Natural killer cell (primary cell): ENCODE measurements at places on chromosomes 2 and 18. TPM values are rescaled to one million over a fixed set of nuclear protein-coding genes. Genes with fewer than 3 reads are reported as not detected.
A peak's percentile ranks its signal among the peaks of the same experiment; 100 is the strongest.

DNA sequence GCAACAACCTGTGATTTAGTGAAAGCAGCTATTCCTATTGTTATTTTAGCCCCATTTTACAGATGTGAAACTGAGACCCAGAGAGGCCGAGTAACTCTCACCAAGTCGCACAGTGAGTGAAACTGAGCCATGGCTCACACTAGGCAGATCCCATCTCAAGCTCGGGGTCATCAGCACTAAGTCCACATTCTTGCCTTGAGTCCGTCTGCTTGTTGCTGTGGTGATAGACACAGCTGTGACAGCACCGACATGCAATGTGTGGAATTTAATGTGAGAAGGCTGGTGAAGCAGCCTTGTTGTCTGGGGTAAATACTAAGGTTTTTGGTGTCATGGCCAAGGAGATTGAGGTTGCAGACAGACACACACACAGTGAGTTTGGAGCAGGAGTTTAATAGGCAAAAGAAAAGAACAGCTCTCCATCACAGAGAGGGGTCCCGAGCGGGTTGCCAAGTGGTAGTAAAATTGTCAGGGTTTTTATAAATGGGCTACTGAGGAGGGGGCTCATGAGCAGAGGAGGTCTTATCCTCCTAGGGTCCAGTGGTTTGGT, 40.2 kb upstream of the GMCL1 start:
- no peak for DNase-seq
- no peak overlapping the region for H3K27ac ChIP-seq
- peaks cover 13% of the 10 kb centered on the region for H3K4me1 ChIP-seq
- H3K36me3 ChIP-seq = peaks cover 4% of the 10 kb centered on the region
- H3K4me3 ChIP-seq = no peak overlapping the region

GRCh38 chr2:45750001-45750400, 98.5 kb downstream of the PRKCE start:
- H3K4me1 ChIP-seq = no peaks in the 10 kb centered on the region

DNA sequence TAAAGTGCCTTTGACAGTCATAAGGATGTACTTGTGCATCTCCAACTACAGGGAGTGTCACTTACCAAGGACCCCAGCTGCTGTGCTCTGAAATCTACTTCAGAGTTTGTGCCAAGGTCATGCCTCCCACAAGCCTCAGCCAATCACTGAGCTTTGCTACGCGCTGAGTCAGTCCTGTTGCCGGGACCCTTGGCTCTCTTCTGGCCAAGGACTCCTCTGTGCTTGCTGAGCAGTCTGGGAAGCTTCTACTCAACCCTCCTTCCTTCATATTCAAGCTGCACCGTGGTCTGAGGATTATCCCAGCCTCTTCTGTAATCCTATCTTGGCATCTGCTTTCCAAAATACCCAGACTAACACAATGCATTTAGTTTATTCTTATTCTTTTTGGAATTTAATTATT, 398.9 kb upstream of the FANCL start:
- no peaks in the 10 kb centered on the region for H3K27me3 ChIP-seq
- no peak overlapping the region for H3K4me3 ChIP-seq
- no peak overlapping the region for H3K27ac ChIP-seq
- no peaks in the 10 kb centered on the region for H3K36me3 ChIP-seq
- H3K4me1 ChIP-seq = no peaks in the 10 kb centered on the region
- no peak for DNase-seq

DNA sequence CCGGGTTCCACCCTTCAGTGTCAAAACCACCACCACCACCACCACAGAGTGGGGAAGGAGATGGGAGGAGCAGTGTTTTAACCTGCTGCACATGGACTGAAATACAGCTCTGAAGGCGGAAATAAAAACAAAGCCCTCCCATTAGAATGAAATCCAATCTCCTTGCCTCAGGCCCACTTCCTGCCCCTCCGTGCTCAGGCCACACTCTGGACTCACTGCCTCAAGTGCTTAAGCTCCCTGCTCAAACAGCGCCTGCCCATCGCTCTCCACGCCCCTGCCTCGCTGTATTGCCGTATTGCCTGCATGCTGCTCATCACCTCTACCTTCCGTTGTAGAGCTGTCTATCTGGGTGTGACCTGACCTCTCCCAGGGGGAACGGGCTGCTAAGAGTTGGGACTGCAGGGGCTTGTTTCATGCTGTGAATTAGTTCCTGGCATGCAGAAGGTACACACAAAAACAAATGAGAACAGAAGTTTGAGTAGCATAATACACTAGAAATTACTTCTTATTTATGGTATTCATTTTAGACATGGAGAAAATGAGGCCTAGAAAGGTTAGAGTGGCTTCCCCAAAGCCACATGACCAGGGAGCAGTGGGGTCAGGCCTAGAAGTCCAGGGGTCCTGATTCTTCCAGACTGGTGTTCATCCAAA, 31.6 kb upstream of the NEB start:
- H3K4me1 ChIP-seq = peaks cover 34% of the 10 kb centered on the region
- peak overlapping the region; percentile 71 for H3K27ac ChIP-seq
- DNase-seq = no peak
- no peak overlapping the region for H3K4me3 ChIP-seq

DNA sequence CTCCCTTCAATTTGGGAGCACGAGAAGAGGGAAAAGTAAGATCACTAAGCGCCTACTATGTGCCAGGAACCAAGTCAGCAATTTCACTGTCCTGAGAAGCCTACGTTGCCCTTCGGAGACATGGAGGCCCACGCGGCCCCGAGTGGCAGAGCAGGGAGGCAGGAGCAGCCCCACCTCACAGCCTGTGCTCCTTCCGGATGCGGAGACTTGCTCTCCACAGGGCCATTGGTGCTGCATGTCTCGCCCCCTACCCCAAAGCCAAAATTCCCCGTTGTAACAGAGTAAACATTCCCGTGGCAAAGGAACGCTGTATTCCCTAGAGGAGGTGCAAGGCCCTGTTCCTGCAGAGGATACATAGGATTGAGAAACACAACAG, 4.5 kb downstream of the SLC14A2 start:
- H3K27ac ChIP-seq = no peak overlapping the region
- no peaks in the 10 kb centered on the region for H3K36me3 ChIP-seq
- H3K4me3 ChIP-seq = no peak overlapping the region
- no peaks in the 10 kb centered on the region for H3K4me1 ChIP-seq
- H3K27me3 ChIP-seq = no peaks in the 10 kb centered on the region
- DNase-seq = no peak

DNA sequence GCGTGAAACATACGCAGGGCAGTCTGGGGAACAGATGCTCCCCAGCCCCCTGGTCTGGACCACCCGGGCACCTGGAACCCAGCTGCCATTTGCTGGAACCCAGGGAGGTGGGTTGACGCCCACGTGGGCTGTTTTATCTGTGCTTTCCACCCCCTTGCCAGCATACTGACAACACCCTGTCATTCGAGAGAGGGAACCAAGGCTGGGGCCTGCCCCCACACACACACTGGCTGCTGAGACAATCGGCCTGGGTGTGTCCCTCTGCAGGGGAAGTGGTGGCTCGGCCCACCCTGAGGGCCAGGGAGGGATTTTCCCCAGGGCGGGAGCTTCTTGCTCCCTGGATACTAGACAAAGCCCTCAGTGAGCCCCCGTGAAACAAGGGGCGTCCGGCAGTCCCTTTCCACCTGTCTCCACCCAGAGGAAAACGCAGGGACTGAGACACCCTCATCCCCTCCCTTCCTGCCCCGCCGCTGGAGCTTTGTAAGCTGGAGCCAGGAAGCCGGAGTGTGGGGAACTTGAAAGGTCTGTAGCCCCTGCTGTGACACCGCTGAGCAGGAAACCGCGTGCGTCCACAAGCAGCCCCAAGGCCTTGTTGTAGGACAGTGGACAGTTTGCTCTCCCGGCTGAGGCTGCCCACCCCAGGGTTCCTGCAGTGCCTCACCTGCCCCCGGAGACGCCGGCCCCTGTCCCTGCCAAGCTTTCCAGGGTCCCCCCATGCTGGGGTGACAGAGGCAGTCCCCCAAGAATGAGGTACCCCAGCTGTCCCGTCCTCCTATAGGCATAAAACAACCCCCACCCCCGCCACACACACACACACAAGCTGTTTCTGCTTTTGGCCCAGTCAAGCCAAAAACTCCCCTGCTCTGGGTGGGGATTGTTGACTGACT, 14.1 kb upstream of the KLF11 start:
- H3K27me3 ChIP-seq = no peaks in the 10 kb centered on the region
- H3K4me1 ChIP-seq = peaks cover 62% of the 10 kb centered on the region
- peak; percentile 66 for DNase-seq
- peak overlapping the region; percentile 89 for H3K27ac ChIP-seq
- H3K4me3 ChIP-seq = peak overlapping the region; percentile 21
- no peaks in the 10 kb centered on the region for H3K36me3 ChIP-seq

- H3K27me3 ChIP-seq = no peaks in the 10 kb centered on the region
- no peak overlapping the region for H3K4me3 ChIP-seq
- H3K36me3 ChIP-seq = no peaks in the 10 kb centered on the region
Measured at GRCh38 chr2:150618245-150618895, 130.9 kb upstream of the RND3 start.

DNA sequence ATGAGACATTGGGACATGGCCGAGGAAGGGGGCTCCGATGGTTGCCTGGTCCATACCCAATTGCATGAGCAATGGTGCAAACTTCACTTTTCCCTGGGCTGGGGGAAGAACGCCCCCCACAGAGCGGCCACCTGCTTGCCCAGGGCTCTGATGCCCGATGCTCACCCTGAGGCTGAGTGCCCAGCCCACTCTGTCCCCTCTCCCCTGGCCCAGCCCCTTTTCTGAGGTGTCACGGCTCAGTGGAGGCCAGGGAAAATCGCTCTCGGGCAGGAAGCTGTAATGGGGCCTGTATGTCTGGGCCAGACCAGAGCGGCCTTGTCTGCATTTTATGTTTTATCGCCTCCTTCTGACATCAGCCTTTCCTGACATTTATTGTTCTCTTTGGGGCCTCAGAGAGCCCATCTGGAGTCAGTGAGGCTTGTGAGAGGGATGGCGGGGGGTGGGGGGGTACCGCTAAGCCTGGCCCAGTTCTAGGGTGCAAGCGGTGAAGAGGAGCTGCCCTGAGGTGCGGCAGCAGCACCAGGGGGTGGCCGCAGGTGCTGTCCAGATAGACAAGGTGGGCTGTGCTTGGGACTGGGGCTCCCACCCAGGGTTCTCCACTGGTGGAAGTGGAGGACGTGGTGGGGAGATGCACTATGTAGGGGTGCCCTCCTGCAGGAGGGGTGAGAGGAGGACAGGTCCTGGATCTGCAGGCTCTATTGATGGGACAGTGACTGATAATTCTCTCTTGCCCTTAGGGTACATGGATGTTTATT, 46.2 kb downstream of the INHBB start:
- no peaks in the 10 kb centered on the region for H3K27me3 ChIP-seq
- H3K36me3 ChIP-seq = no peaks in the 10 kb centered on the region
- no peak for DNase-seq
- H3K4me3 ChIP-seq = no peak overlapping the region
- no peak overlapping the region for H3K27ac ChIP-seq

- H3K27me3 ChIP-seq = no peaks in the 10 kb centered on the region
- peaks cover 68% of the 10 kb centered on the region for H3K4me1 ChIP-seq
- H3K27ac ChIP-seq = peak overlapping the region; percentile 79
- H3K36me3 ChIP-seq = no peaks in the 10 kb centered on the region
- peak; percentile 33 for DNase-seq
Measured at GRCh38 chr2:30336084-30336483, 104.8 kb downstream of the LBH start.

GRCh38 chr2:56671973-56672569, 488.3 kb downstream of the CCDC85A start:
- H3K36me3 ChIP-seq = no peaks in the 10 kb centered on the region
- no peak for DNase-seq
- H3K4me1 ChIP-seq = no peaks in the 10 kb centered on the region

DNA sequence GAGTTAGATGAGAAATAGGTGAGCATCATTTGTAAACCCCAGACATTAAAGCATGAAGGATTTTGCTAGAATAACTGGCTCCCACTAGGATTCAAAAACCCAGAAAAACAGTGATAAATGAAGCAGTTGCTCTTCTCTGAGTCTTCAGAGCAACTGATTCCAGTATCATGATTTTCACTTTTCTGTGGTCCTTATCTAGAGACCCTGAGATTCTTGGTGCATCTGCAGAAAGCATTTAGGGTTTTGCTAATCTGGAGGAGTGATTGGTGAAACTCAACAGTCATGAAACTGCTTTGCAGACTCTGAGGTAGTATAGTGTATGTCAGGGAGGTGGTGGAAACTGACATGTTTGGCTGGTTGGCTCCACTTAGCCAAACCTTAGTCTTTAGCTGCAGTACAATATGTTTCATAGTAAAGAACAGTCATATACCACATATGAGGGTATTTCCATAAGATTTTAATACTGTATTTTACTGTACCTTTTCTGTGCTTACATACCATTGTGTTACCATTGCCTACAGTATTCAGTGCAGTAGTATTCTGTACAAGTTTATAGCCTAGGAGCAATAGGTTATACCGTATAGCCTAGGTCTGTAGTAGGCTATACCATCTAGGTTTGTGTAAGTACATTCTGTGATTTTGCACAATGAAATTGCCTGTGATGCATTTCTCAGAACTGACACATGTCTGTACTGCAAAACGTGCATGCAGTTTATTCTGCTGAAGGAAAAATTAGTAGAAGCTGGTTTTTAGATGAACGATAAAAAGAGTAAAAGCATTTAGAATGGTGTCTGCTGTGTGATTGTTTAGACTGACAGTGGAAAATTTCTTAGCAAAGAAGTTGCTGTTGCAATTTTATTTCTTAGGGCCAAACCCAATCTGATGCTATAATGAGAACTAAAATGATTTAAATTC, 23.8 kb downstream of the EML4 start:
- peaks cover 12% of the 10 kb centered on the region for H3K4me1 ChIP-seq
- H3K36me3 ChIP-seq = no peaks in the 10 kb centered on the region
- no peak for DNase-seq
- no peak overlapping the region for H3K4me3 ChIP-seq
- no peak overlapping the region for H3K27ac ChIP-seq
- no peaks in the 10 kb centered on the region for H3K27me3 ChIP-seq

- no peaks in the 10 kb centered on the region for H3K27me3 ChIP-seq
- no peak overlapping the region for H3K4me3 ChIP-seq
- H3K27ac ChIP-seq = no peak overlapping the region
- H3K36me3 ChIP-seq = no peaks in the 10 kb centered on the region
- no peak for DNase-seq
Measured at GRCh38 chr18:25503567-25504081, 151.7 kb upstream of the ZNF521 start.

- H3K27me3 ChIP-seq = no peaks in the 10 kb centered on the region
- H3K4me3 ChIP-seq = no peak overlapping the region
- no peaks in the 10 kb centered on the region for H3K36me3 ChIP-seq
- H3K27ac ChIP-seq = no peak overlapping the region
Measured at GRCh38 chr2:201966691-201967438, 66.8 kb upstream of the FZD7 start.

DNA sequence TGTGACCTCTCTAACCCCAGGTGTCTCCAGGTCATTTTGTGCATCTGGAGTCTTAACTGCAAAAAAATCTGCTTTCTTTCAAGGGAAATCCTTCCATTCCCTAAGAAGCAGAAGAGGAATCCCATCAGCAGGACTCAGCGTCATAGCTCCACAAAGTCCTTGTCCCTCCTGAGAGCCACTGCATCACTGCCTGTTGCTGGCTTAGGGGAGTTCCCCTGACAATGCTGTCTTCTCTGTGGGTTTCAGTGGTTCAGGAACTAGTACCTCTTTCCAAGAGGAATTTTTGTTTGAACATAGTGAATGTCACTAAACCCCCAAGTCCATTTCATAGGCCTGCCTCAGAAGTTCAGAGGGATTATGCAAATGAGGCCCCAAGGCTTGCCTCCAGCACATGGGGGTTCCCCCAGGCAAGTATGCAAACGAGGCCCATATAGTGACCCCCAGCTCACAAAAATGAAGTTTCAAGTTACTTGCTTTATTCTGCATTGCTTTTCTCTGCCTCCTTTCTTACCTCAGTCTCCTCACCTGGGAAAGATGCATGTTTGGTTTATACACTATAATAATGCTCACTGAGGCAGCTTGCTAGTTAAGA, 513.9 kb upstream of the MEX3C start:
- no peaks in the 10 kb centered on the region for H3K36me3 ChIP-seq
- no peaks in the 10 kb centered on the region for H3K27me3 ChIP-seq
- no peak overlapping the region for H3K27ac ChIP-seq
- H3K4me1 ChIP-seq = no peaks in the 10 kb centered on the region
- H3K4me3 ChIP-seq = no peak overlapping the region

The PRLH gene
- not detected for total RNA-seq

The ERMN gene
- 14.4 TPM for total RNA-seq

The TYMS gene
- 5.8 TPM for total RNA-seq

The DPP4 gene
- total RNA-seq = 1.8 TPM
